ENCODE measurements at places on chromosomes 13 and 19. TPM values are rescaled to one million over a fixed set of nuclear protein-coding genes. Genes with fewer than 3 reads are reported as not detected.

The FCER2 gene
- total RNA-seq, result not detected

The LGALS14 gene
- total RNA-seq, result not detected

The ZNF649 gene
- 6.8 TPM for total RNA-seq

The CLC gene
- not detected for total RNA-seq

The FFAR3 gene
- total RNA-seq, result not detected

The RNF225 gene
- total RNA-seq, result 0.68 TPM

The ARHGEF1 gene
- 112 TPM for total RNA-seq

The NLRP4 gene
- not detected for total RNA-seq

The KCNJ14 gene
- 1.2 TPM for total RNA-seq

The MISP3 gene
- total RNA-seq, result 0.41 TPM

The SELENOV gene
- total RNA-seq, result not detected

- DNase-seq, result no peak
Measured at GRCh38 chr13:107900775-107901174, 314.6 kb downstream of the LIG4 start.

- no peak for DNase-seq
Measured at GRCh38 chr13:41268764-41269163, 5.4 kb upstream of the MTRF1 start.

GRCh38 chr19:5775668-5776309, 8.8 kb downstream of the PRR22 start:
- DNase-seq, result no peak

DNA sequence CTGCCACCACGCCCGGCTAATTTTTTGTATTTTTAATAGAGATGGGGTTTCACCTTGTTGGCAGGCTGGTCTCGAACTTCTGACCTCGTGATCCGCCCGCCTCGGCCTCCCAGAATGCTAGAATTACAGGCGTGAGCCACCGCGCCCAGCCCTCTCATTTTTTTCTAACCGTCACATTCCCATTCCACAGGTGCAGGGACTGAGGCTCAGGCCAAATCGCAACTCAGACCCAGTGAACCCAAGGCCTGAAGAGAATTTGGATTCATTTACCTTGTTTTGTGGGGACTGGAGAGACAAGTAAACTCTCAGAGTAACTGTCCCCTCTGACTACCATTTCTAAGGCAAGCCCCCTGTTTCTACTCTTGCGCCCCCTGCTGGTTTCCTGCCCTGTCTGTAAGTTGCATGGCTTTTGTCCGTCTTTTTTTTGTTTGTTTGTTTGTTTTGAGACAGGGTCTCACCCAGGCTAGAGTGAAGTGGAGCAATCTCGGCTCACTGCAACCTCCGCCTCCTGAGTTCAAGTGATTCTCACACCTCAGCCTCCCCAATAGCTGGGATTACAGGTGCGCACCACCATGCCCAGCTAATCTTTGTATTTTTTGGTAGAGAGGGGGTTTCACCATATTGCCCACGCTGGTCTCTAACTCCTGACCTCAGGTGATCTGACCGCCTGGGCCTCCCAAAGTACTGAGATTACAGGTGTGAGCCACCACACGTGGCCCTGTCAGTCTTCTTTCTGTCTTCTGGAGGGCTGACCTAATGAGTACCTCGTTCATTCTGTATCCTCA, 2.3 kb upstream of the STRN4 start:
- DNase-seq, result no peak

DNA sequence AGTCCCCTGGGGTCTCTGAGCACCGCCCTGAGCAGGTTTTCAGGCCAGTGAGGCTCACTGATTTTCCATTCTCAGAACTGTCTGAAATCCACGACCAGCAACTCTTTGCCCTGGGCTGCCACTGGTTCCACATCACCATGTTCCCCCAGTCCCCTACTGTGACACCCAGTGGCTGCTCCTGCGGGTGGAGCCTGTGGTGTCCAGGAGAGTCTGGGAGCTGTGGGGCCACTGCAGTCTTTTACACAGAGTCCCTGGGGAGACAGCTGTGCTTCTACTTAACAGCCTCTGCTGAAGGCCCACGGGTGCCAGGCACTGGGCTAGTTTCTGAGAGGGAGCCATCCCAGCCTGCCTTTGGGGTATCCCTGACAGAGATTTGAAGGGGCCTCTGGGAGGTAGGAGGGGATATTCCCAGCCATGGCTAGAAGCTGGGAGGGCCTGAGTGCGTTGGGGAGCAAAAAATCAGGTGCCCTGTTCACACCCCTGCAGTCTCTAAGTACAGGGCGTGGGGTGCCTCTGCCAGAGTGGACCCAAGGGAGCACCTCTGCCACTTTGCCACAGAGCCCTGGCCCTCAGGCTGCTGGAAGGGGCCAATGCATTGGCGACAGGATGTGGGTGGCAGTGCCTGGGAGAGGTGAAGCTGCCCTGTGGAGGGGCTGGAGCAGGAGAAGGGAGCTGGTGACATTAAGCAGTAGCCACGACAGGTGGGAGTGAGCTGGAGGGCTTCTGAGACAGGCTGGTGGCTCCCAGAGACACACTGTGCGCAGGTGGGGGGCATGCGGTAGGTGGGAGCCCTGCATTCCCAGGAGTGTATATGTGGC, 200.2 kb upstream of the ZNF536 start:
- DNase-seq, result no peak

DNA sequence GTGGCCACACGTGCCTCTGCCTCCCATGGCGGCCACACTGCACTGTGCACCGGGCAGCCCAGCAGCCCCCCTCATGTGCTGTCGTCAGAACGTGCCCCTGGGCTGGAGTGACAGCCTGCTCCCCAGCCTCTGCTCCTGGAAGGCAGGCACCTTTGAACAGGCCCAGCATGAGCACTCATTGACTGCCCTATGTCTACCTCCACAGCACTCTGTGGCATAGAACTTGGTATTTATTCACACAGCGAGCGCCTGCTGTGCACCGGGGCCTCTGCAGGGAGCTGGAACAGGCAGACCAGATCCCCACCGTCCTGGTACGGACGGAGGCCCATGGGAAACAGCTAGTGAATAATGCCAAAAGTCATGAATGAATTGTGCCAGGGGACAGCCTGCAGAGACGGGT, 53.7 kb downstream of the DPF1 start:
- DNase-seq, result no peak

DNA sequence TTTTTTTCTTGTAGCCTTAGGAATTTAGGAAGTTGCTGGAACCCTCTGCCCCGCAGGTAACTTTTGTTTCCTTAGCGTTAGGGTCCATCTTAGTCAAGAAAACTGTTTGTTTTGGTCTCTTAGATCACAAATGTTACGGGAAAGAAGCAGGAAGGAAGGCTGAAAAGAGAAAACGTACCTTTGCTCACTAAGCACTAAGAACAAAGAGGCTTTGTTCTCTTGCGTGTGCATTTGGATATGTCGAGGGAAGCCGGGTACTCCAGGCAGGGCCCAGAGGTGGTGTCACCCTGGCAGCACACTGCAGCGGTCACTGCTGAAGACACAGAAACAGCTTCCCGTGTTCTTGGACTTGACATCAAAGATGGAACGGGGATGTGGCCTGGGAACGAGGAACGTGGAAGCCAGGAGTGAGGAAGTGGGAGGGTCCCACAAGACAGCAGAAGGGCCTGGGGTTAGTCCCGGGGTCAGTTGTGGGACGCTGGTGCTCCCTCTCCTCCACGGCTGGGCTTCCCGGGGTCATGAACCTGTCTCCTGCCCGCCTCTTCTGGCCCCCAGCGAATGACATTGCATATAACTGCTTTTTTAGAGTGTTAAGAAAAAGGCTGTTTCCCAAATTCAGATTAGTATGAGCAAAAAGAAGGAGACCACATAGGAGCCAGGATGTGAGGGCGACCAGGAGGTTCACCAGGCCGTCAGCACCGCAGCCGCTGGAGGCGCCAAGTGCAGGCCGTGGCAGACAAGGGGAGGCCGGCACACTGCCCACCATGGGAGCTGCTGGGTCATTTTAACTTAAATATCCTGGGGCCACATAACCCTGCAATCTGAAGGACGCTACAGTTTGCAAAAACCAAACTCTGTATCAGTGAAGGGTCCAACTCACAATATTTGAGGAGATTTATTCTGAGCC, 31.6 kb downstream of the ATP11A start:
- no peak for DNase-seq

DNA sequence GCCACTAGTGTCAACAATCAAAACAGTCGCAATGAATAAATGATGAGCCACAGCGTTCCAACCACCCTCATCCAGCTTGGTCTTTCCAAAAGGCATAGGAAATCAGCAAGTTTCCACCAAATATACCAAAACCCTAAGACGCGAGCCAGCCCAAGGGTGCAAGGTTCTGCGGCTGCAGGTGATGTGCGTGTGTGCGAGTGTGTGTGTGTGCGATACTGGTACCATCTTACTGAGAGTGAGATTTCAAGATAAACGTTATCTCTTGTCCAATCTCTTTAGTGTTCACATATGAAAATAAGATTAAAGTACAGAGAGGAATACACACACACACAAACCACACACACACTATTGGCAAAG, 895 bp upstream of the TRPC4 start:
- DNase-seq, result no peak

- no peak for DNase-seq
Measured at GRCh38 chr13:27969082-27969865, at the start of gene CDX2. Gene CDX2 (minus strand): TSS chr13:27969315. CDS start chr13:27969006, 309 bp downstream.

- DNase-seq, result no peak
Measured at GRCh38 chr19:645912-646778, 6.5 kb downstream of the FGF22 start.

DNA sequence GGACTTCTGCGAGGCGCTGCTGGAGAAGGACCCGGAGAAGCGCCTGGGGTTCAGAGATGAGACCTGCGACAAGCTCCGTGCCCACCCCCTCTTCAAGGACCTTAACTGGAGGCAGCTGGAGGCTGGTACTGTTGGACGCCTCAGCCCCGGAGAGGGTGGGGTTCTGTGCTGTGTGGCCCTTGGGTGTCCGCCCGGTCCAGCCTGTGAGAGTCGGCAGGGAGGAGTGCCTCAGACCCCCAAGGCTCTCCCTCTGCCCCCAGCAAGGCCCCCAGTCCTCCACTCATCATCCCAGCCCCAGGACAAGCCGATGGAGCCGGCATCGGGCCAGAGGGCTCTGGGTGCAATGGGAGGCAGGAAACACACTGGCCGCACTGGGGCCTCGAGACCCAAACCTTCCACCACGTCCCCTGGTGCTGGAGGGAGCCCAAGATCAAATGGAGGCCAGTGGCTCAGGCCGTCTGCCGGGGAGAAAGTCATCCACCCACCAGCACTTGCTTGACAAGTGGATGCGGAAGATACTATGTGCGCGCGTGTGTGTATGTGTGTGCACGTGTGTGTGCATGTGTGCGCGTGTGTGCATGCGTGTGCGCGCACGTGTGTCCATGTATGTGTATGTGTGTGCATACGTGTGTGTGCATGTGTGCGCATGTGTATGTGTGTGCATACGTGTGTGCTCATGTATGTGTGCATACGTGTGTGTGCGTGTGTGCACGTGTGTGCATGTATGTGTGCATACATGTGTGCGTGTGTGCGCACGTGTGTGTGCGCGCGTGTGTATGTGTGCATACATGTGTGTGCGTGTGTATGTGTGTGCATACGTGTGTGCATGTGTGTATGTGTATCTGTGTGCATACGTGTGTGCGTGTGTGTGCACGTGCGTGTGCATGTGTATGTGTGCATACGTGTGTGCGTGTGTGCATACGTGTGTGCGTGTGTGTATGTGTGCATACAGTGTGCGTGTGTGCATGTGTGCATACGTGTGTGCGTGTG, 25.8 kb upstream of the TMEM255B start:
- DNase-seq, result no peak

GRCh38 chr13:41622432-41623429, 165.4 kb downstream of the RGCC start:
- DNase-seq, result no peak

- DNase-seq, result no peak
Measured at GRCh38 chr19:33054623-33055022, 10.1 kb downstream of the RHPN2 start.

GRCh38 chr19:1177322-1178114, 3.5 kb upstream of the SBNO2 start:
- no peak for DNase-seq

DNA sequence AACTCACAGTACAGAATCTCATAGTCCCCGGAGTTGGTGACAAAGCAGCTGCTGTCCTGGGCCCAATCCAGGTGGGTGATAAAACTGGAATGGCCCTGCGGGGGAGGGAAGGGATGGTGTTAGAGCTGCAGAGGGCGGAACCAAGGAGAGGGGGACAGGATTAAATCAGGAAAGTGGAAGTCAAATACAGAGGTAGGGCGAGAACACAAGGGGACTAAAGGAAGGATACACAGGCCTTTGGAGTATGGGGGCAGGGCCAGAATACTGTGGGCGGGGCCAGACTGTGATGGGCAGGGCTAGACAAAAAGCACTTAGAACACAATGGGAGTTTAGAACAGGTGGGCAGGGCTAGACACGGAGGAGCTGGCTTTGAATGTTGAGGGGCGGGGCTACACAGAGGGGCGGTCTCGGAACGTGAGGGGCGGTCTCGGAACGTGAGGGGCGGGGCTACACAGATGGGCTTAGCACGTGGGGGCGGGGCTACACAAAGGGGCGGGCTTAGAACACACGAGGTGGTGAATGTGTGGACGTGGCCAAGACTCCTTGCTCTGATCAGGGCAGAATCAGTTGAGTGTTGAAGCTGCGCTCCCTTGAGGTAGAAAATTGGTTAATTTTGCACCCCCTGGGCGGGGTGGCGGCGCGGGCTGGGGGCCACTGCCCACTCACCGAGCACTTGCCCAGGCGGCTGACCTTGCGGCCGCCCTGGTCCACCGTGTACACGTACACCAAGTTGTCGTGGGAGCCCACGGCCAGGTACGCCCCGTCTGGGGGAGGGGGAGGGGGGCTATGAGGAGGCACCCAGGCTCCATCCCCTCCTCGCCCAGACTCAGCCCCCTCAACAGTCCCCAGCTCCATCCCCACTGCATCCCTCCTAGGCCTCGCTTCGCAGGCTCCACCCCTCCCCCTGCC, 14.0 kb upstream of the GPR4 start:
- peak; percentile 91 for DNase-seq

GRCh38 chr19:6242677-6243076, 37.1 kb downstream of the MLLT1 start:
- no peak for DNase-seq

DNA sequence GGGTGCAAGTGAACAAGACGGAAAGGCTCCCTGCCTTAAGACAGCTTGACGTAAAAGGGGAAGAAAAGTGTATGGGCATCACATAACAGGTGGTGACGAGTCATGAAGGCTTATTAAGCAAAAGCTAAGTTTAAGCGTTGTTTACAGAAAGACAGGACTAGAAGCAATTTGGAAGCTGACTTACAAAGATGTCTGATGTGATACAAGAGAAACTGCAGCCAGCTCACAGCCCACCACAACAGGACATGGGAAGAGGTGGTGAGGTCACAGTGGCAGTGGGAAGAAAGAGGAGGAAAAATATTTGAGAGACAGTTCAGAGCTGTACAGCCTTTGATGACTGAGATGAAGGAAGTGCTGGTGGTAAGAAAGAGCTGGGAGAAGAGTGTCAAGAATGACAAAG, 181.6 kb downstream of the KLF12 start:
- no peak for DNase-seq

DNA sequence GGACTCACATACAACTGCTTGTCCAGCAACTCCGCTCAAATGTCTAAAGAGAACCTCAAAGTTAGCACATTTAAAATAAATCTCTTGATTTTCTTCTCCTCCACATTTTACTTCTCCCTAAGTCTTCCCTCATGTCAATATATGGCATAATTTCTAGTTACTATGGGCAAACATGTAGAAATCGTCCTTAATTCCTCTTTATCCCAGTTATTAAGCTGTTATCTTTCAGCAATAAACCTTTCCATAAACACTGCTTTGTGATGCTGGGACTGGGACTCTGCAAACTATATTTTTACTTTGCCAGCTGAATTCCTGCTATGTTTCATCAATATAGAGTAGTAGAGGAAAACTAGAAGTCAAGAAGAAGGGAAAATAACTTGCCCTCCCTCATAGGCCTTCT, 99.7 kb downstream of the KCNRG start:
- no peak for DNase-seq
